ENCODE measurements at places on chromosomes 5 and 9.
A peak's percentile ranks its signal among the peaks of the same experiment; 100 is the strongest.

- no peak for DNase-seq
Observed at GRCh38 chr5:100434815-100435214, 100.4 kb upstream of the FAM174A start.

DNA sequence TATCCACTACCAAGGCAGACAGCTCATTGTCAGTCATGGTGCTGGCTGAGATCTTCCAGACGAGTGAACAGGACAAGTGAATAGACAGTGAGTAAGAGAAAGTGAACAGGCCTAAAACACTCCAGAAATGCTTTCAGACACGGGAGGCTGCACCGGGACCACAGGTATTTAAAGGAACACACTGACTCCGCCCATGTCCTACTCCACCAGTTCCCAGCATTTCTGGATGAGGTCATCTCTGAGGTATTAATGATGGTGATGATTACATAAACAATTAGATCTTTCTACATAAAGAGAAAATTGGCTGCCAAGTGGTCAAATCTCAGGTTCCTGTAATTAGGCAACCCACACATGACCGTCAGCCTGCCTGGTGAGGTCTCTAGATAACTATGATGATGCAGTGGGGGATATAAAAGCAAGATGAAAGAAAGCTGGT is at the start of gene ACTBL2:
TSS of gene ACTBL2 (minus strand) at position 141 of the 436 bp plus-strand sequence. CDS start at position 37, 104 bp downstream.
- no peak for DNase-seq

GRCh38 chr9:89547000-89547399 is 49.1 kb upstream of the SEMA4D start:
- no peak for DNase-seq

DNA sequence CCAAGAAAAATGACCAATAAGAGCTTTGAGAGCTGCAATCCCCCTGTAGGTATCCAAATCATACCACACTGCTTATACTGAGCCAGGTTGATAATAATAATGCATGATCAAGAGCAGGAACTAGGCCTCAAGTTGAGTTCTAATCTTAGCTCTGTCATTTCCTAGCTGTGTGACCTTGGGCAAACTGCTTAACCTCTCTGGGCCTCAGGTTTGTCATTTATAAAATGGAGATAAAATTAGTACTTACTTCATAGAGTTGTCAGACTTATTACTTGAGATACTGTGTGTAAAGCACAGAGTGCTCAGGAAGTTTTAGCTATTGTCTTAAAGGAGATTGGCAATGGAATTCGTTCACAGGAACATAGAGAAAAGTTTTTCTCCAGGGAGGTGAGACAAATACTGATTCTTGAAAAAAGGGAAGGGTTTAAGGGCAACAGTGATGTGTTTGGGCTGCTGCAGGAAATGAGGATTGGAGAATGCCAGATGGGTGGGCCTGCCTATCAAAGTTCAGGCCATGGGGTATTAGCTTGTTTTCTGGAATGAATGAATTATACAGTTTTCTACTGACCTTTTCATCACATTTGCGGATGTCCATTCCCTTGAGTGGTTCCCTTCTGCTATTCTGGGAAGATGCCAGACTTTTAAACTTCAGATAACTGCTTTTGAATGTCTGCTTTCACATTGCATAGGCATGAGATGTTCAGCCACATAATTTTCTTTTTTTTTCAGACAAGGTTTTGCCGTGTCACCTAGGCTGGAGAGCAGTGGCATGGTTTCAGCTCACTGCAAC is 10.2 kb upstream of the ATP6V0E1 start:
- DNase-seq, result no peak

DNA sequence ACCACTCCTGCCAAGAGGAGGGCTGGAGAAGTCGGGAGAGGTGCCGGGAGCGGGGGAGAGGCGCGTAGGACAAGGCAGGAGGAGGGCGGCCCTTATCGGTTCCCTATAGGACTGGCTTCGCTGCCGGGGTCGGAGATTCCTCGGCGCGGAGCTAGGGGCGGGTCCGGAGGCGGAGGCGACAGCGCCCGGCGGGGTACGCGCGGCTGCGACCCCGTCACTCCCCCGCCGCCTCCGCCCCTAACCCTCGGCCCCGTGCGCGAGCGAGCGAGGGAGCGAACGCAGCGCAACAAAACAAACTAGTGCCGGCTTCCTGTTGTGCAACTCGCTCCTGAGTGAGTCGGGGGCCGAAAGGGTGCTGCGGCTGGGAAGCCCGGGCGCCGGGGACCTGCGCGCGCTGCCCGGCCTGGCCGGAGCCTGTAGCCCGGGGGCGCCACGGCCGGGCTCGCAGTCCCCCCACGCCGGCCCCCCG is 2.0 kb downstream of the GLIS3 start:
- DNase-seq, result peak; percentile 39

- DNase-seq, result peak; percentile 29
Observed at GRCh38 chr5:2536632-2537377, 214.7 kb downstream of the IRX2 start.

GRCh38 chr9:30913331-30913730 is 1471.1 kb upstream of the ACO1 start:
- peak; percentile 55 for DNase-seq

GRCh38 chr5:73606206-73606753 is 19.7 kb upstream of the ARHGEF28 start:
- DNase-seq, result no peak

GRCh38 chr9:107704774-107705173 is 215.2 kb upstream of the KLF4 start:
- DNase-seq, result no peak

GRCh38 chr5:98425640-98426039 is 347.8 kb upstream of the RGMB start:
- DNase-seq, result no peak

- DNase-seq, result no peak
Observed at GRCh38 chr9:110072597-110073355, 135.2 kb downstream of the C9orf152 start.

GRCh38 chr5:15160091-15160490 is 288.5 kb upstream of the ANKH start:
- DNase-seq, result no peak

DNA sequence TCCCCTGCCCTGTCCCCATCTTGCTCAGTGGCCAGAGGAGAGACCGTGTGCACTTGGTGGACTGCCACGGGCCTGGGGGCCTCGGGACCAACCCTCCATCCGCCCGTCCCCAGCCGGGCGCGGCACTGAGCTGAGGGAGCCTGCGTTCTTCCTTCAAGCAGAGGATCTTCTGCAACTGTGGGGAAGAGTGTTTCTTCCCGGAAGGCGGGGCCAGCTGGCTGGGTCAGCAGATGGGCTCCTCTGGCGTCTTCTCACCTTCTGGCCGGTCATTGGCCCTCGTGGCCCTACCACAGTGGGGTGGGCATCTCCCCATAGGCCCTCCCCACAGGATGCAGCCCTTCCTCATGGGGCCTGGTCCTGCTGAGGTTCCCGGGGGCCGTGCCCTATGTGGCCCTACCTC is 17.4 kb downstream of the RXRA start:
- peak; percentile 55 for DNase-seq

- DNase-seq, result no peak
Observed at GRCh38 chr9:8564960-8565359, 765.4 kb upstream of the DMAC1 start.

DNA sequence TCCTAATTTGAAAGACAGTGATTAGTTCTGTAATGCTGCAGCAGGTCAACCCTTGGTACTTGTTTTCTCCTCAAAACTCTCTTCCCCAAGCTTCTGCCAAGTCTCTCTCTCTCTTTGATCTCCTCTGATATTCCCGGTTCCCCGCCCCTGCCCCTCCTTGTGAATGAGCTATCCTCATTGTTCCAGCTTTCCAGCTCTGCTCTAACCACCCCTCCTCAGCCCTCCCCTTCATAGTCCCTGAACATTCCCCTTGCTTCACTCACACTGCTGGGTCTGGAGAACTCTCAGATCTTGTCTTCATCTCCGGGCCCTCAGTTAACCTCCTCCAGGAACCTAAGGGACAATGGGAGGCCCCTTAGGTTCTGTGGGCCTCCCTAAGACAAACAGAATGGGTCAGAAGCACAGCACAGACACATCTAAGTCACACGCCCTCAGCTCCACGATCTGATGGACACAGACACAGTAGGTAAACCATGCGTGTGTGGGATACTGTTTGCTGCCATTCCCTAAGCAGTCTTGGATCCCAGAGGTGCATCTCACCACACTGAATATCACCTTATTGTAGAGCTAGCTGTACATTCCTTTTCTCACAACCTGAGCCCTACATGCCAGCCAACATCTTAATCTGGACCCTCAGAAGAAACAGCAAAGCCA is 17.4 kb upstream of the LARP1 start:
- DNase-seq, result no peak

DNA sequence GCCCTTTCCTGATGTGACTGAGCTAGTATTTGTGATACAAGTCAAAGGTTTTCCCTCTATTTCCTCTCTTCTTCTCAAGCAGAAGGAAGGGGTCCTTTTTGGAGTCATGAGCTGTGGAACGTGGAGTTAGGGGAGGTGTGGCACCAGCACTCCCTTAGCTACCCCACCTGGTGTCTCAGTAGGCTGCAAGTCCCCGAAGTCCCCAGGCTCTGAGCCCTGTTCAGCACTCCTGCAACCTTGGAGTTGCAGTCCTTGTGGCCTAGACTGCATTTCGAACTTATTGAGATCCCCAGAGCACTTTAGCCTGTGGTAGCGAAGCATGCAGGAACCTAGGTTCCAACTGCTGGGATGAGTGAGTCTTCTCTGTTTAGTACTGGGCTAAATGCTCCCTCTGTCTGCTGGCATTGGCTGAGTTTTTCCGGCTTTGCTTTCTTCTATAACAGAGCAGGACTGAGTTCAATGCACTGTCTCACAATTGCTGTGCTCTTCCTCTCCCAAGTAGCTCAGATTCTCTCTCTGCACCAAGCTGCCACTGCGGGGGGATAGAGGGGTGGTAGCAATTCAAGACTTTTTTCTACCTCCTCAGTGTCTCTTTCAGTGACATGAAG is 600.7 kb upstream of the CDH9 start:
- DNase-seq, result no peak

DNA sequence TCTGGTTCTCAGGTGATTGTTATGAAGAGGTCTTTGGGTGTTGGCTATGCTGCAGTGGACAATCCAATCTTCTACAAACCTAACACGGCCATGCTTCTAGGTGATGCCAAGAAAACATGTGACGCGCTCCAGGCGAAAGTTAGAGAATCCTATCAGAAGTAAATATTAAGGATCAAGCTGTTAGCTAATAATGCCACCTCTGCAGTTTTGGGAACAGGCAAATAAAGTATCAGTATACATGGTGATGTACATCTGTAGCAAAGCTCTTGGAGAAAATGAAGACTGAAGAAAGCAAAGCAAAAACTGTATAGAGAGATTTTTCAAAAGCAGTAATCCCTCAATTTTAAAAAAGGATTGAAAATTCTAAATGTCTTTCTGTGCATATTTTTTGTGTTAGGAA is 101.3 kb downstream of the NNT start:
- no peak for DNase-seq

DNA sequence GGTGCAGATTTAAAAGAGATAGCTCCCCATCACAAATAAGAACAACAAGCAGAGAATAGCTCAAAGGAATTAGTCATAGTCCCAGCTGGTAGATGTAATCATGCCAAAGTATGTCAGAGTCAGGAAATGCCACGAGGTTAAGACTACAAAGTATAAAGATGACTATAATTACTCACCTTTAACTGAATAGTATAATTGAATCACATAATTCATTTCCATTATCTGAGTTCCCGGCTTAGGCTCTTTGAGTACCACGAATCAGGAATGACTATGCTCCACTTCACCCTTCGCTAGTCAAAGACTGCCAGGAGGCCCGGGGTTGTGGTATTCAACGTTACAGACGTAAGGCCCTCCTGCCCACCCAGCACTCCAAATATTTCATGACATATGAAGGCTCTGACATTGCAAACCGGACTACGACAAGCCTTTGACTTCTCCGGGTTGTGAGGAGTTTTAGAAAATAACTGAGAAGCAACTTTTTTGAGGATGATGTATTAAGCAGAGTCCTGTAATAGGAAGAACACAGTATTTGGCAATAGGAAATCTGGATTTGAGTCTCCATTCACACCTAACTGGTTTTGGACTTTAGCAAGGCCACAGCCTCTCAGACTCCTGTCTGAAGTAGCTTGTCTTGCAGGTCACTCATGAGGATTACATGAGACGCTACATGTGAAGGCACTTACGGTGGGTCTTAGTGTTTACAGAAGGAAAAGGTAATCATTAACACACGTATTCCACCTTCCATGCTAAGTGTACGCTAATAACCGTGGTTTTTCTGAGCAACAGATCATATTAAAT is 64.6 kb downstream of the ENC1 start:
- DNase-seq, result no peak

DNA sequence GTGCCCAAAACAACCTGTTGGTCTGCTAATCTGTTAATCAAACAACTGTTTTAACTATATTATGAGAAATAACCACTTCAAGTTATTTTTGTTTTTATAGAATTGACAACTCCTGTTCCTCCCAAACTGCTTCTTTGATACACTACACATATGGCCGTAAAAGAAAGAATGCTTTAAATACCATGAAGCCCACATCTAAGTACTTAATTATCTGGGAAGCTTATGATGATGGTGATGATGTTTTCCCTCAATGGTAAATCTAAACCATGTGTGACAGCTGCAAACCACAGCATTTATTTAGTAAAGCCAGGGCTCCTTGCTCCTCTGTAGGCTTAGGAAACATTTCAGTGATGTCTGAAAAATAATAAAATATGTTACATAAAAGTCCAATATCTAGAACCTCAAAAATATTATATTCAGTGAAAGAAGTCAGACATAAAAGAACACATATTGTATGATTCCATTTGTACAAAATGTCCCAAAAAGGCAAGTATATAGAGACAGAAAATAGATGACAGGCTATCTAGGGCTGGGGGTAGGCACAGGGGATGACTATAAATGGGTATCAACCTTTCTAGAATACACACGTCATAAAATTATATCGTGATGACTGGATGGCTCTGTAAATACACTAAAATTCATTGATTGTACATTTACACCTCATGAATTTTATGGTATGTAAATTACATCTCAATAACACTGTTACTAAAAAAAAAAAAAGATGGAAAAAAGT is 154.1 kb downstream of the EFNA5 start:
- DNase-seq, result no peak

GRCh38 chr5:135750506-135750905 is 84.0 kb upstream of the SLC25A48 start:
- DNase-seq, result no peak

- DNase-seq, result no peak
Observed at GRCh38 chr5:73229271-73229670, 56.3 kb downstream of the TMEM174 start.

DNA sequence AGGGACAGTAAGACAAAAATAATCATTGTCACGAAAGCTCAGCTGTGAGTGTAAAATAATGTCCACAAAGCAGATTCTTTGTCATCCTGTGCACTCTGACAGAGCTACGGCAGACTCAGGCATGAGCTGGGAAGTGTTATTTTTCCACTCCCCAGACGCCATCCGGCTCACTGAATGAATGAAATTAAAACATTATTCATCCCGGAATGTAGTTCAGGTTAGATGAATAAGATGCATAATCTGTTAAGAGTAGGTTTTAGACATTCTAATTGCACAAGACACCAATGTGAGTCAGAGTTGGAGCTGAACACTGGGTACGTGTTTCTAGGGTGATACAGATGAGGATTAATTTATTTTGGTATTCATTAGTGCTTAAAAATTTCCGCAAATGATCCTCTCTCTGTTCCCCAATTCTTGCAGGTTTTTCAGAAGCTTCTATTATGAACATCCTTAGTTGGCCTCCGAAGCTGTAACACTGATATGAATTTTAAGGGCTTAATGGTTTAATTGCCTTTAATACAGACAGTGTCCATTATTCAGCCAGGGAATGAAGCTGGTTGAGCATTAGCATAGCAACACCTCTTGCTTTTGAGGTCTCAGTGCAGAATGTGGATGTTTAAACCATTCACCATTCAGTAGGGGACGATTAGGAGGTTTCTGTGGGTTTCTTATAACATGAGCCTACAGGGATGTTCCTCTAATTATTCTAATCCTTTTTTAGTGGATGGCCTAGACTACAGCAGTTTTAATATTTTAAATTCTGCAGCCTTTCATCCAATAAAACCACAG is 65.6 kb upstream of the FRRS1L start:
- DNase-seq, result no peak

Data from NCI-H524 (cell line).